ENCODE measurements at places on chromosomes 12 and 14.

DNA sequence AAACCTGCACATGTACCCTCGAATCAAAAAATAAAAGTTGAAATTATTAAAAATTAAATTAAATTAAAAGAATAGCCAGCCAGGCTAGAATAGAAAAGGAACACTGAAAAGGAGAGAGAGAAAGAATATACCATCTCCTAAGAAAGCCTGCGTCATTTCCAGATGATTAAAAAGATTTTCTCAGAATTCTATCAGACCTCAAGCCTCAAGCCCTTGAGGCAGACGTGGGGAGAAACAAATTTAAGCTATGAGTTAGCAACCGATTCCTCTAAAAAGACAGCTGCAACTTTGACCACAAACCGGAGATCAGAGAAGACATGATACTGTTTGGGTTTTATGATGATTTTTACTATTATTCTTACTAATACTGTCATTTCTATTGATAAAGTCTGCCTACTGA lies 138.3 kb downstream of the KSR2 start:
- no peak for DNase-seq

GRCh38 chr14:90475298-90475697 lies 78.5 kb downstream of the CALM1 start:
- no peak for DNase-seq

DNA sequence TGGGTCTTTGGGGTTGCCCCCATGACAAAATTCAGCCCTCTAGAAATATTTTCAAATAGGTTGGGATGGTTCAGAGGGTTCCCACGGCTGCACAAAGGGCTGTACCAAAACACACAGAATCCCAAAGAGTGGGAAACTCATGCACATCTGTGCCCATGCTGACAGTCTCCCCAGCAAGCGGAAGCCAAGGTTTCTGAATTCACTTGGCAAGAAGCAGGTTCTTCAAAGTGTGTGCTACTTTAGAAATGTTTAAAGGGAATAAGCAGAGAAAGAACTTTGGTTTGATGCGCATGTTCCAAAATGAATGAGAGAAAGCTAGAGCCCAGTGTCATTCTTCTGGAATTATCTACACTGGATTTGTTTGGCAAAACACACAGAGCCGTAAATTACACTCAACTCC lies 46.7 kb downstream of the FOXN3 start:
- no peak for DNase-seq

DNA sequence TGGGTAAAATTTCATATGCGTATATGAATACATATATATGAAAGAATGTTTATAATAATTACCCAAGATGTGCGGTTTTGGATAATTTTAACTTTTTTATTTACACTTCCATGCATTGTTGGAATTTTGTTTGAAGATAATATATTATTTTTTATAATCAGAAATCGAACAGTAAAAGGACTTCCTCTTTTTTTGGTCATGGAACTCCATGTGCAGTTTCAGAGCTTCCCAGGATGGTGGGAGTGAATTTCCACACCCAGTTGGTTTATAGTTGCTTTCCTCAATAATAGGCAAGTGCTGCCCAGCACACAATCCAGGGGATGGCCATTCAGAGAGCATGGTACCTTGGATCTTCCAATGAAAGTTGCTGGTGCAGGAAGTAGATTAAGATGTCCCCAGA lies 6.3 kb upstream of the EMP1 start:
- no peak for DNase-seq

GRCh38 chr12:111407377-111408115 lies 1.8 kb downstream of the SH2B3 start:
- no peak for DNase-seq

DNA sequence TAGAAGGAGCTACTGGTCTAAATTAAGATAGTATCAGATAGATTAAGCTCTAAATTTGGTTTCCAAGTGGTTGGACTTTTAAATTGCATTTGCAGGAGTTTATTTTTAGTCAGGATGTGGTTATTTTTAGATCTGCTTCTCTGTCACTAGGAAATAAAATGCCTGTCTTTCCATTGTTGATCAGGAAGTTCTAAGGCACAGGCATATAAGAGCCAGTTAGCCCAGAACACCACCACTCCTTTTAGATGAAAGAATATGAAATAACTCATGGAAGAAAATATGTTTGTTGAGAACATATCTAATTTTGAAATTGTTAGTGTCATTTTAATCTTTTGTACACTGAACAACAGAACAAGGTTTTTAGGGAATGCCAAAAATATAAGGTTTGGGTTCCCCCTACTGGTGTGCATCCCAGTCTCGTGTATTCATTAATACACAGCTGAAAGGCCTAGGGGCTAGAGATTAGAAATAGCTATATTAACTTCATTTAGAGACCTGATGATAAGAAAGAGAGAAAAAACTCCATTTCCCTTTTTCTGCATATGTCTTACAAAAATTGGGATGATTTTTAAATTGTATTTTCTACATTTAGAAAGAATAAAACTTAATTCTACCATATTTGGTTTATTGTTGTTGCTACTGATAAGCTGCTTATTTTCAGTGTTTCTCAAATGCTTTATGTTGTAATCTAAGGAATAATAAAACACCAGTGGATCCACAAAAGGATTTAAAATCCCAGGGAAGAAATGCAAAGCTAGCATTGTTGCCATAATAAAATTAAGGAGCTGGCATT lies 67.2 kb downstream of the RIC8B start:
- DNase-seq = peak; percentile 63

- no peak for DNase-seq
Observed at GRCh38 chr12:5328669-5329517, 103.0 kb upstream of the NTF3 start.

DNA sequence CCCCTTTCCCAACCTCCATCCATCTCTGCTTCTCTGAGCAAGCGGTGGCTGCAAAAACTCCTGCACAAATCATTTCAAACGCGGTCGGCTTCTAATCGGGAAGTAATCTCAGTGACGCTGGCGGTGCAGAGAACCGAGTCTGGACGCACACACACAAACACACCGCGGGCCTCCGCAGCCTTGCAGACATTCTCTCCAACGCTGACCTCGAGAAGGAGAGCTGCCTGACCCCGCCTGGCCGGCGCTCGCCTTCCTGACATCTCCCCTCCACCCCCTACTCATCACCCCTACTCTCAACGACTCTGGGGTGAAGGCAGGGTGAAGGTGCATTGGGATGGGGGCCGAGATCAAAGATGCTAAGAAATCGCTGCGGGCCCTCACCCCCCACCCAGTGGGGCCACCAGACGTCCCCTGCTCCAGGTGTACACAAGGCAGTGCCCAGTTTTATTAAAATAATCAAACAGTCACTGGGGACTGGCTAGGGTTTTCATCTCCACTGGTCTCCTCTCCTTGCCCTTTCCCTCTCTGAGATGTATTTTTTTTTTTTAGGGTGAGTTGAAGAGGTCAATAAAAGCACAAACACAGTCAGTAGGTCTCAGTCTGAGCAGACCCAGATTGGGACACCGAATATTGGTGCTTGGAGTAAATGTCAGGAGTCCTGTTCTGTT lies 506 bp upstream of the TBX5 start:
- DNase-seq = no peak

- DNase-seq = no peak
Observed at GRCh38 chr14:53663709-53664108, 292.9 kb downstream of the BMP4 start.

DNA sequence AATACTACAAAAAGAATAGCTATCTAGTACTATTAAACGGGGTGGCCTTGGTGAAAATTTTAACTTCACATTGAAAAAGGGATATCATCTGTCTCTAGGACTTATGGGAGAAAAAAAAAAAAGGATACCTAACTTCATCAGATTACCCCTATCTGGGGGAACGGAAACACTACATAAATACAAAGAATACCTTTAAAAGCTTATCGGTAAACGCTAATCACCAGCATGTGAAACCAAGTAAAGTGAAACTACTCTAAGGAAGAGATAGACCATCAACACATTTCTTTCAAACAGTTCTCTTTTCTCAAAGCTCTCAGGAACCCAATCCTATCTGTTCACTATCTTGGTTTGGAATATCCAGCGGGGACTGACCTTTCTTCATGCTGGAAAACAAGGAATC lies 3.5 kb downstream of the KICS2 start:
- peak; percentile 25 for DNase-seq

- DNase-seq = no peak
Observed at GRCh38 chr14:101927859-101928258, 36.5 kb upstream of the DYNC1H1 start.

DNA sequence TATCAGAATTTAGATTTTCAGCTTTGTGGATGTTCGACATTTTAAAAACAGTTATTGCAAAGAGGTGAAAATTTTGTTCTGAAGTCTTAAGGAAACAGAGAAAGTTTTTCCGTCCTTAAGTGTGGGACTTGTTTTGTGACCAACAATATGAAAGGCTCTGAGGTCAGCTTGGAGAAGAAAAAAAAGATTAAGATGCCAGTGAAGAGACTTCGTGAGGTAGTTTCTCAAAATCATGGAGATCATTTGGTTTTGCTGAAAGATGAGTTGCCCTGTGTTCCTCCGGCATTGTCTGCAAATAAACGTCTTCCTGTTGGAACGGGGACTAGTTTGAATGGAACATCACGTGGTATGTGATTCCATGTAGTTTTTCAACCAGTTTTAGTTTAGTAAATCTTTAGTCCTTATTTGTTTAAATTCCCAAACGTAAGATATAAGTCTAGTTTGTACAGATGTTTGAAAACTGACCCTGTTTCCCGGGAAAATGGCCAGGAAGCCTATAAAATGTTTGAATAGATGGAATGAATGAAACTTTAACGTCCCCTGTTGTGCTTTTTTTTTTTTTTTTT lies 682 bp downstream of the KIAA0586 start:
- DNase-seq = peak; percentile 46

DNA sequence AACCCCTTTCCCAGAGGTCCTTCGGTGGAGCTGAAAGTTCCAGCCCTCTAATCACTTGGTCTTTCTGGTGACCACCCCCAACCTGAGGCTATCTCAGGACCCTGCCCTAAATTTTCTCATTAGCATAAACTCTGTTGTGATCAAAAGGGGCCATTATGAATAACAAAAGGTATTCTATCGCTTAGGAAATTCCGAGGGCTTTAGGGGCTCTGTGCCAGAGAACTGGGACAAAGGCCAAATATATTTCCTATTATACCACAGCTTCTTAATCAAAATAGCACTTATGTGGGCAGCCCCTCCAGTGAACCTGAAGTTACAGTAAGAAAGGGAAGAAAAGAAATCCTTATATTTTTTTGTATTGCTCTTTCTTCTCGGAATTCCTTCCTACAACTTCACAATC lies 125.3 kb upstream of the NPAS3 start:
- no peak for DNase-seq

- no peak for DNase-seq
Observed at GRCh38 chr12:29149691-29150281, 708 bp downstream of the FAR2 start.

DNA sequence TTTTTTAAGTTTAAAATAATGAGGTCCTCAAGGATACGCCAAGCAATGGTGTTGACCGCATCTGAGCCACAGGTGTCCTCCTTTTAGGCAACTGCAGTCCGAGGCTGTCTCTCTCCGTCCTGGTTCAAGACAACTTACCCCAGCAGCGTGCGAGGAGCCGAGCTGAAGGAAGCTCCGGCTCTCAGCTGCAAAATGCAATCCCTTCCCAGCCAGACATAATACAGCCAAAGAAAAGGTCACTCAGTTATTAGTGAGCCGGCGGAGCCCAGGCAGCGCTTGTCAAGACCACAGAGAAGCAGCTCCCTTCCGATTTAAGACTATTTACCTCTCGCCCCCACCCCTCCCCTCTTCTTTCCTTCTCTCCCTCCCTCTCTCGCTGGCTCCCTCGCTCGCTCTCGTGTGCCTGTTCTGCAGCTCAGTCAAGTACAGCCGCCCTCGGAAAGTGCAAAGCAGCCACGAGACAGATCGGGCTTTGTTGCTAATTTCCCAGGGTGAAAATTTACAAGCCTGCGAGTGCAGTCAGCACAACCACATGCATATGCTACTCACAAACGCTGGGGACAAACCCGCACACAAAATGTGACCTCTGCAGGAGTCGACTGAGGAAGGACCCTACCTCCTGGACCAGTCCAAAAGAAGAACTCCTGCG lies 363 bp upstream of the LMO3 start:
- DNase-seq = no peak

DNA sequence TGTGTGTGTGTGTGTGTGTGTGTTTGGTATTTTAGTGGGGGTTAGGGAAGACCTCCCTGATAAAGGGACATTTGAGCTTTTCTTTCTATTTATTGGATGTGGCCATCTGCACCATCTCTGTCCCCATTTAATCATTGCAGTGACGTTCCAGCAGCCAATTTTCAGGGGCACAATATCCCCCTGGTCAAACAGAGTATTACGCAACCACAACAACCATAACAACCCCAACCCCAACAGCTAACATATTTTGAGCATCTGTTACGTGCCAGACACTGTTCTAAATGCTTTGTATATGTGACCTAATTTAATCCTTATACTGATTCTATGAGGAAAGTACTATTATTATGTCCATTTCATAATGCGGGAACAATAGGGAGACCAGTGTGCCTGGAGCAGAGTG lies 87.4 kb downstream of the TTC8 start:
- DNase-seq = no peak

- no peak for DNase-seq
Observed at GRCh38 chr14:76828339-76829012, 2.3 kb downstream of the LRRC74A start.

GRCh38 chr14:37600880-37601741 lies 5.7 kb downstream of the TTC6 start:
- no peak for DNase-seq

- DNase-seq = no peak
Observed at GRCh38 chr12:2161473-2161872, 108.7 kb downstream of the CACNA1C start.

- no peak for DNase-seq
Observed at GRCh38 chr14:63910583-63911363, 58.0 kb downstream of the SYNE2 start.

GRCh38 chr12:121893961-121894460 lies 5.4 kb downstream of the PSMD9 start:
- no peak for DNase-seq

GRCh38 chr12:83537428-83538053 lies 850.8 kb downstream of the TMTC2 start:
- no peak for DNase-seq

- DNase-seq = no peak
Observed at GRCh38 chr14:55545779-55546178, 34.2 kb upstream of the KTN1 start.

DNA sequence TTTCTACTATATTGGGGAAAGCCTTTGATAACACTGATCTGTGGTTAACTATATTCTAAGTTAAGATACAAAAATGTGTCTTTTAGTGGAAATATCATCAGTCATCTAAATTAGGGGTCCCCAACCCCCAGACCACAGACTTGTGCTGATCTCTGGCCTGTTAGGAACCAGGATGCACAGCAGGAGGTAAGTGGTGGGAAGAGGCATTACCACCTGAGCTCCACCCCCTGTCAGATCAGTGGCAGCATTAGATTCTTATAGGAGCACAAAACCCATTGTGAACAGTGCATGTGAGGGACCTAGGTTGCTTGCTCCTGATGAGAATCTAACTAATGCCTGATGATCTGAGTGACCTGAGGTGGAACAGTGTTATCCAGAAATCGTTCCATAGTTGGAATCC lies 28.3 kb upstream of the LIN7A start:
- no peak for DNase-seq

- no peak for DNase-seq
Observed at GRCh38 chr14:69567563-69567962, 7.1 kb downstream of the CCDC177 start.

GRCh38 chr12:119748497-119748896 lies 80.6 kb downstream of the PRKAB1 start:
- DNase-seq = no peak

GRCh38 chr12:104738776-104739642 lies 219.1 kb downstream of the SLC41A2 start:
- no peak for DNase-seq

GRCh38 chr14:57495416-57495815 lies 1.8 kb upstream of the CCDC198 start:
- no peak for DNase-seq

GRCh38 chr12:101925935-101926334 lies 48.6 kb downstream of the DRAM1 start:
- no peak for DNase-seq

Measured in CD4-positive, alpha-beta T cell treated with Interleukin-17A for 1 hour (primary cell).